ENCODE measurements at places on chromosomes 6 and 20. TPM values are rescaled to one million over a fixed set of nuclear protein-coding genes. Genes with fewer than 3 reads are reported as not detected.

MYCT1 gene
- 11.9 TPM for total RNA-seq

DEFB132 gene
- not detected for total RNA-seq

CRYBG1 gene
- 12.7 TPM for total RNA-seq

DNA sequence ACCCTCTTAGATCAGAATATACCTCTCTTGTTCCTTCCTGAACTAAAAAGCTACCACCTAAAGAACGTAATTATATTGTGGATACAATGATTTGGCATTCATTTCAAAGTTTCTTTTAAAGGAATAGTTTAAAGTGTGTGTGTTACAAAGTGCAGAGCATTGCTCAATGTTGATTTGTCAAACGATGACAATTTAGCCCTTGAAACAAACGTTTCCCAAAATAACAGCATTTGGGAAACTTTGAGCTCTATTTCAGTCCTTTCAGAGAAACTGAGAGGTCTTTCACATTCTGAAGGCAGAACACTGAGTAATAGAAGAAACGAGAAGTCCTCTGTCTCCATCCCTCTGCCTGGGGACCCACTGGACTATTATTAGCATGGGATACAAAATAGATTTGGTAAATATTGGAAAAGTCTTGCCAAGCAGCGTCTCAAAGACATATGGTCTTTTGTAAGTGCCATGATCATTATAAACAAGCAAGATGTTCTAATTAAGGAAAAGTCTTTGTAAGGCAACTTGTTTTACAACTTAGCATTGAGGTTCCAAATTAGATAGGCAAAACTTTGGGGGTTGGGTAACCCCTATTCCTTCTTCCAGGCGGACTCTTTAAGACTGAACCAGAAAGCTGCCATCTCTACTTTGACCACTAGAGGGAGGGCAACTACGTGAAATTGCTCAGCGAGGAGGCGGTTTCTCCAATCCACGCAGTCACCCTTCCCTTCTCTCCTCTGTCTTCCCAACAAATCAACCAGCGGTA, 208.8 kb downstream of the RNF144B start:
- H3K4me3 ChIP-seq = peak overlapping the region; percentile 11
- no peak for DNase-seq
- H3K27me3 ChIP-seq = no peaks in the 10 kb centered on the region
- no peaks in the 10 kb centered on the region for H3K4me1 ChIP-seq
- H3K36me3 ChIP-seq = no peaks in the 10 kb centered on the region

DNA sequence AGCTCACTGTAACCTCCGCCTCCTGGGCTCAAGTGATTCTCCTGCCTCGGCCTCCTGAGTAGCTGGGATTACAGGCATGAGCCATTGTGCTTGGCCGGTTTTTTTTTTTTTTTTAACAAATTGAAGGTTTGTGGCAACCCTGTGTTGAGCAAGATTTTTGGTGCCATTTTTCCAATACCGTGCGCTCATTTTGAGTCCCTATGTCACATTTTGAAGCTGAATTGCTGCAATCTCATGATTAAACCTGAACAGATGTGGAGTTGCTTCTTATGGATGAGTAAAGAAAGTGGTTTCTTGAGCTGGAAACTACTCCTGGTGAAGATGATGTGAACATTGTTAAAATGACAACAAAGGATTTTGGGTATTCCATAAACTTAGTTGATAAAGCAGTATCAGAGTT, 16.6 kb downstream of the SASH1 start:
- DNase-seq = no peak
- no peaks in the 10 kb centered on the region for H3K36me3 ChIP-seq
- H3K4me3 ChIP-seq = no peak overlapping the region
- H3K27ac ChIP-seq = no peak overlapping the region
- no peaks in the 10 kb centered on the region for H3K4me1 ChIP-seq

DNA sequence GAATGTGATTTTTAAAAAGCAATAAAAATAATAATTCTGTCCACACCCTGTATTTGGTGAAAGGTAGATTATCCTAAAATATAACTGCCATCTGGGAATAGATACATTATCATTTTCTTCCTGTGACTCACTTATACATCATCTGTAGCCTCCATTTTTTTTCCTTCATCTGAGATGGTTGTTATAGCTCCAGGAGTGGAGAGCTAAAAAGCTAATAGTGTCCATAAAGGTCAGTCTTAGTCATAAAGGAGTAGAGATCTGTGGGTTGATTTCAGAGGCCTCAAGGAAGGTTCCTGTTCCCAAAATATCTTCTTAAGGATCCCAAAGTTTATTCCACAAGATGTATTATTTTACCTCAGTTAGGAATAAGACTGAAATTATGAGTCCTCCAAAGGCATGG, 41.1 kb downstream of the FBXO5 start:
- no peak overlapping the region for H3K27ac ChIP-seq
- H3K27me3 ChIP-seq = no peaks in the 10 kb centered on the region
- DNase-seq = no peak
- H3K4me1 ChIP-seq = no peaks in the 10 kb centered on the region
- H3K36me3 ChIP-seq = no peaks in the 10 kb centered on the region

- H3K4me3 ChIP-seq = no peak overlapping the region
- DNase-seq = no peak
- no peaks in the 10 kb centered on the region for H3K27me3 ChIP-seq
- no peaks in the 10 kb centered on the region for H3K4me1 ChIP-seq
- H3K27ac ChIP-seq = no peak overlapping the region
These were observed 19.0 kb downstream of the CEP85L start for GRCh38 chr6:118632359-118632758.

DNA sequence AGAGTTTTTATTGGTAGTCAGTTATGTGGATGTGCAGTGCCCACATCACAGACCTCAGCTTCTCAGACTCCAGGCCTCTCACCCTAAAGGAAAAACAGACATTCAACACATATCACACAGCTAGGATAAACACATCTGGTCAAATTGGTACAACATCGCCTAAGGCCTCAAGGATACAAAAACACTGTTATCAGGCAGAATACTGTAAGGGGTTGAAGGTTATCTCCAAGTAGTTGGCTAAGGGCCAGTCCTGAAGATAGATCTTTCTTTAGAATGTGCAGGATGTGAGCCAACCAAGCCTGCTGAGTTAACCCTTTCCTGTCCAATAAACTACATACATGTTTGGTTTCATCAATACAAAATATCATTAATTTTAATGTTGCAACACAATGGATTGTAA, 308.4 kb upstream of the GJE1 start:
- no peaks in the 10 kb centered on the region for H3K36me3 ChIP-seq
- no peak for DNase-seq
- H3K27me3 ChIP-seq = no peaks in the 10 kb centered on the region
- no peak overlapping the region for H3K4me3 ChIP-seq
- no peaks in the 10 kb centered on the region for H3K4me1 ChIP-seq
- H3K27ac ChIP-seq = no peak overlapping the region

DNA sequence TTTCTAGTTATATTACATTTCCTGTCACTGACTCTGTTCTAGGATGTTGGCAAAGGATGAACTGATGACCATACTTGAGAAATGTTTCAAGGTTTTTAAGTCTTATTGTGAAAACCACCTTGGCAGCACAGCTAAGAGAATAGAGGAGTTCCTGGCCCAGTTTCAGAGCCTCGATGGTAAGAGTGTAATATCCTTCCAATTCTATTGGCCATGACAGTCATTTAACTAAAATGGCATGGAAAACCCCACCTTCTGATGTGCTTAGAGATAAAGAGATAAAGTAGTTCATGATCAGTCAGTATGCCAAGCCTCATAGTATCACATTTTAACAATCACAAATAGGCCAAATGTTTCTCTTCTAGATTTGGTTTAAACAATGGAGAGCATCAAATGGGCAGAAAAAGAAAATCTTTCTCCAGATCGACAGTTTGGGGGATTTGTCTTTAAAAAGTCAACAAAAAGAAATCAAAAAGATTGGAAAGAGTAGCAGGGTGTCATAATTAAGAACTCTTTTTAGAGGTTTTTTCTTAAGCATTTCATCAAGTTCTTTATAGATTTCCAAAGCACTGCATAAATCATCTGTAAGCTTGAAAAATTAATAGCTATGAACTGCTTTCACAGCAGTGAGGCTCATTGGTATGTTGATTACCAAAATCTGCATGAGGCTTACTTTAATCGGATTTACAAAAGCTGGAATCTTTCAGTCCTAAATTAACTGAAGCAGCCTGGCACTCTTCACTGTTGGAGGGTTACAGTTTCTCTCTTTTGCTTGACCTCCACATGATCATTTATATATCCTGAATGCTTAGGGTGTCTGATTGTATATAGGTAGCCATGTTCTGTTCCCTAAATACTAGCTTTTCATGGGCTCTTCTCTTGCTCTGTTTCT, 48.7 kb downstream of the AKIRIN2 start:
- no peak overlapping the region for H3K4me3 ChIP-seq
- H3K27ac ChIP-seq = no peak overlapping the region
- H3K36me3 ChIP-seq = no peaks in the 10 kb centered on the region
- no peak for DNase-seq
- no peaks in the 10 kb centered on the region for H3K4me1 ChIP-seq
- no peaks in the 10 kb centered on the region for H3K27me3 ChIP-seq

DNA sequence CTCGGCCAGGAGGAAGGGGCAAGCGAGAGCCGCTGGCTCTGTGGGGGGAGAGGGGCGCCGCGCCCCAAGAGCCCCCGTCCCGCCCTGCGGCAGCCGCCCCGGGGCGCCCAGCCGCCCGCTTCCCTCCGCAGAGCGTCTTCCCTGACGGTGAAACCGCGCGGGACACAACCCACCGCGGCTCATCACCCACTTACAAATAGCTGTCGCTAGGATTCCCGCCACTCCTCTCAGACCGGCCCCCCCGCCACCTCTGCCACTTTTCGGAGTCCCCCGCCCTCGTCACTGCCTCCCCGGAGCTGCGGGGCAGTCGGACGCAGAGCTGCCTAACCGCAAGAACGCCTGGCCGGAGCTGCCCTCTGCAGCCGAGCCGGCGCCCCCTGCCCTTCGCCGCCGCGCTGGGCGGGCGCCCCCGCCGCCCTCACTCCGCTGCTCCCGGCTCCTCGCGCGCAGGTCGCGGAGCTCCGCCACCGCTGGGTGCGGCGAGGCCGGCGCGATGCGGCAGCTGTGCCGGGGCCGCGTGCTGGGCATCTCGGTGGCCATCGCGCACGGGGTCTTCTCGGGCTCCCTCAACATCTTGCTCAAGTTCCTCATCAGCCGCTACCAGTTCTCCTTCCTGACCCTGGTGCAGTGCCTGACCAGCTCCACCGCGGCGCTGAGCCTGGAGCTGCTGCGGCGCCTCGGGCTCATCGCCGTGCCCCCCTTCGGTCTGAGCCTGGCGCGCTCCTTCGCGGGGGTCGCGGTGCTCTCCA, at the start of gene SLC35D3:
TSS of gene SLC35D3 (plus strand) at position 366 of the 749 bp plus-strand sequence. CDS start at position 494, 128 bp downstream.
- no peak within 1 kb of the TSS for H3K27ac ChIP-seq
- no peaks in the 10 kb centered on the region for H3K36me3 ChIP-seq
- no peaks in the 10 kb centered on the region for H3K4me1 ChIP-seq
- H3K4me3 ChIP-seq = peak within 1 kb of the TSS; percentile 55

DNA sequence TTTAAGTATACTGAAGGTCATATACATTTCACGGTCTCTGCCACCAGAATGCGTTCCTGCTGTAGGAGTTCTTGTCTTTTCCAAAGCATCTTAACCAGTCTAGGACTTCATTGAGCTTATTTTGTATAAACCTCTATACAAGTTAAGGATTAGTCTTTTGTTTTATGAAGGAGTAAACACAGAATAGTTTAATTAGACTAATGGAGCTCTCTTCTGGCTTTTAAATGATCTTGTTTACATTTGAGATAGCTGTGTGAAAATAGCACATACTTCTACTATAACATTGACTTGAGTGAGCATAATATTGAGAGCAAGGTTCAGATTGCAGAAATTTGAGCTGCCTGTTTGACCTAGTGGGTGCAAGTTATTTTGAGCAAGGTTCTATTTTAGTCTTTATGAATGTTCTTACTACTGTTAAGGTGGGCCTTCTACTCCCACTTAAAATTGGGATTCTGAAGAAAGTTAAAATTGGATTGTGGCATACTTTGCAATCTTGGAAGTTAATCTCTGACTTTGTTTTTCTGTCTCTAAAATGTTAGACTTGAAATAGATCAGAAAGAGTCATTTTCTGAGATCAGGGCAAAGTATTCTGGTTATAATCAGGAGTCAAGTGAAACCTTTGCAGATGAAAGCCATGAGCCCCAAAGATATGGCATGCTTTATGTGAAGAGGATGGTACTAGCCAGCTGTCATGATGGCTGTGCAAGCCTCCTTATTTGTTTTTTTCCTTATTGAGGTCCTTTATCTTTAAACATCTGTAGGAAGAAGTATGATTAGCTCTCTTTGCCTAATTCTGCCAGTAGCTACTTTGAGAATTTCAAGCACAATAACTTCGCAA, 41.8 kb downstream of the RPRD1B start:
- no peak overlapping the region for H3K27ac ChIP-seq
- H3K36me3 ChIP-seq = peaks cover under 1% of the 10 kb centered on the region
- peaks cover 7% of the 10 kb centered on the region for H3K4me1 ChIP-seq
- H3K27me3 ChIP-seq = no peaks in the 10 kb centered on the region
- DNase-seq = no peak
- H3K4me3 ChIP-seq = no peak overlapping the region

- no peak overlapping the region for H3K4me3 ChIP-seq
- H3K27me3 ChIP-seq = no peaks in the 10 kb centered on the region
- H3K4me1 ChIP-seq = peaks cover 3% of the 10 kb centered on the region
- H3K27ac ChIP-seq = peak overlapping the region; percentile 14
These were observed 111.3 kb downstream of the LY86 start for GRCh38 chr6:6699741-6700367.

- no peaks in the 10 kb centered on the region for H3K4me1 ChIP-seq
- no peak overlapping the region for H3K4me3 ChIP-seq
- DNase-seq = peak; percentile 50
- H3K27ac ChIP-seq = no peak overlapping the region
These were observed 1.9 kb upstream of the POU3F2 start for GRCh38 chr6:98832284-98833056.

DNA sequence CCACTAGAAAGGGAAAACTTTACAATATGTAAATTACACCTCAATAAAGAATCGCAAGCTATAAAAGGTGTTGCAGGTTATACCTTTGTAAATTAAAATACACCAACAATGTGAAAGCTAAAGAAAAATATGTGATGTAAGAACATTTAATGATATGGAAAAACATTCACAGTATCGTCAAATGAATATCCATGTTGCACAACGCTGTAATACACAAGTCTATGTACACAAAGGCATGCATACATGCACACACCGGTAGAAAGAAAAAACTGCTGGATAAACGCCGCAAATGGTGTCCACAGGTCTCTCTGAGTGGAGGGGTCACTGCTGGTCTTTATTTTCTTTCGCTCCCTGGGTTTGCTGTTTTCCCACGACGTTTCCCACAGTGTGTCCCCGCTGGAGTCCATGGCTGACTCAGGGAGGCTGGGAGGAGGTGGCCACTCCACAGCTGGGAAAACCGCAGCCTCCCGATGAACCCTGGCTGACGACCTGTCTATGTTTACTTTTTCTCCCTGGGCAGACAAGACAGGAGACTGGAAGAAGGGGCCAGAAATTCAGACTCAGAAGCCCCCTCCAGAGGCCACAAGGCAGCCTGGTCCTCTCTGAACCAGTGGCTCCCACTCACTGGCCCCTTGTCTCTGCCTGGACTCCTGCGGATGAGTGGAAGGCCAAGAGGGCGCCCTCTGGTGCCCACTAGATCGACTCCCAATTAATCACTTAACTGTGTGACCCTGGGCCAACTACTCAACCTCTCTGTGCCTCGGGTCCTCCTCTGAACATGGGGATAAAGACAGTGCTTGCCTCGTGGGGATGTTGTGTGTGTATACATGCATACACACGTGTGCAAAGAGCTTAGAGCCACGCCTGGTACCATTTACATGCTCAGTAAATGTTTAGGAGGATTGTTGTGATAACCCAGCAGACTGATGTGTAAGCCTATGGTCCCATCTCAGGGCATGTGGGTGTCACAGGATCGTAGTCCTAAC, 12.8 kb upstream of the BPI start:
- H3K4me1 ChIP-seq = no peaks in the 10 kb centered on the region
- no peaks in the 10 kb centered on the region for H3K36me3 ChIP-seq
- no peak overlapping the region for H3K27ac ChIP-seq

- H3K27me3 ChIP-seq = peaks cover 2% of the 10 kb centered on the region
- H3K4me3 ChIP-seq = no peak overlapping the region
- H3K4me1 ChIP-seq = no peaks in the 10 kb centered on the region
- DNase-seq = no peak
- no peaks in the 10 kb centered on the region for H3K36me3 ChIP-seq
- H3K27ac ChIP-seq = no peak overlapping the region
These were observed 188.3 kb upstream of the FERMT1 start for GRCh38 chr20:6311097-6311496.

Measured in aorta (tissue), 5 donors.